ENCODE measurements at places on chromosomes 1 and 21. TPM values are rescaled to one million over a fixed set of nuclear protein-coding genes. Genes with fewer than 3 reads are reported as not detected.

Gene HES2
- polyA plus RNA-seq: 0.78 TPM

Gene S100A9
- 6.2 TPM for polyA plus RNA-seq

Gene APOBEC4
- 0.10 TPM for polyA plus RNA-seq

Gene HSD11B1
- polyA plus RNA-seq: not detected

- no peak for DNase-seq
These were observed 1.1 kb downstream of the ESPN start for GRCh38 chr1:6425658-6426057.

DNA sequence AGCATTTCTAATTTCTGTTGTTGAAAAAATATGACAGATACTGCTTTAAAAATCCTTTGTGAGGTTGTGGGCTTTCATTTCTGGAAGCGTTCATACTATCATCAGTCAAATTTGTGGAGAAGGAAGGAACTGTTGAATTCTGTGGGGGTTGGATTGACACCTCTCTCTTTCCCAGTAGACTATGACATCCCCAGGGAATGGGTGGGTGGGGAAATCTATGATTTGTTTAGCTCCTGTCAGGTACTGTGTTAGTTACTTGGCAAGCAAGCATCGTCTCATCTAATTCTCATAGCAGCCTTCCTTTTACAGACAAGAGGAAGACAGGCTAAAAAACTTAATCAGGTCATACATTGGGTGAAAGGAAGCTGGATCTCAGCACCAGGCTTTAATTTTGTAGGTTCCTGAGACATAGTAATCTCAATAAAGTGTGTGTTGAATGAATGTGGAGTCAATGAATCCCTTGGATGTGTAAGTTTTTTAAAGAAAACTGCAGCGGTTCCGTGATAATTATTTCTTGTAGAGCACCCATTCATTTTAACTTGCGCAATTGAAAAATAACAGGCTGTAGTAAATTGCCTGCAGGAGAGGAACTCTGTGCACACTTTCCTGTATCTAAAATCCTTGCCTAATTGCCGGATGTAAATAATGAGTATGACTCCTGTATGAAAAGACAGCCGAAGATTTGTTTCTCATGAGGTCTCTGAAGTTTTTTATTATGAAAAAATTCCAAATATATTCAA is 60.6 kb downstream of the MYOM3 start:
- DNase-seq: no peak

GRCh38 chr1:218255090-218255489 is 30.0 kb upstream of the RRP15 start:
- no peak for DNase-seq

Measured in left kidney (tissue), 8 donors.